ENCODE measurements at places on chromosomes 13 and 19.

DNA sequence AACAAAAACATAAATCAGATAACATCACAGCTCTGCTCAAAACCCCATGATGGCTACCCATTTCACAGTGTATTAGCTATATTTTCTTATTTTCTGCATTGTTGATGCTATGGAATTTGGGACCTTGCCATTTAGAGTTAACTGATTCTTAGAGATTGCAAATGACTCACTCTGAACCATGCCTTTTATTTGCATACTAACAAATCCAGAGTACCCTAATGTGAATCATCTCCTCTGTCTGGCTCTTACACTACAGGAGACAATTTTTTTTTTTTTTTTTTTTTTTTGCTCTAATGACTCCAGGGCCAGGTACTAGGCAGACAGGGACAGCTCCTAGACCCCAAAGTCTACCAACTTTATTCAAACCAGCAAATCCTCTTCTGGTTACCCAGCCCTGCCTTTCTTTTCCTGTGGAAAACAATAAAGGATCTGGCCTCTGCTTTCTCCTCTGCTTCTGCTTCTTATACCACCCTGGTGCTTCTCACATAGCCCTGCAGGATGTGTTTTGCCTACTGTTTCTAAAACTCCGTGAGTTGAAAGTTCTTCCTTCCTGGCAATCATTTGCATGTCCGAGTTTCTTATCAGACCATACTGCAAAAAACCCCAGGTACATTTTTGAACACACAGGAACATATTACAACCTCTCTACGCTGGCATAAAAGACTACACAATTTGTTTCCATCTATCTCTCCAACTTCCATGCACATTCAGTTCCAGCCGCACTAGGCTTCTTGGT lies 10.6 kb upstream of the ZNF460 start:
- DNase-seq: no peak

- DNase-seq: no peak
Measured at GRCh38 chr19:52923778-52924593, 758 bp upstream of the ZNF888 start.

DNA sequence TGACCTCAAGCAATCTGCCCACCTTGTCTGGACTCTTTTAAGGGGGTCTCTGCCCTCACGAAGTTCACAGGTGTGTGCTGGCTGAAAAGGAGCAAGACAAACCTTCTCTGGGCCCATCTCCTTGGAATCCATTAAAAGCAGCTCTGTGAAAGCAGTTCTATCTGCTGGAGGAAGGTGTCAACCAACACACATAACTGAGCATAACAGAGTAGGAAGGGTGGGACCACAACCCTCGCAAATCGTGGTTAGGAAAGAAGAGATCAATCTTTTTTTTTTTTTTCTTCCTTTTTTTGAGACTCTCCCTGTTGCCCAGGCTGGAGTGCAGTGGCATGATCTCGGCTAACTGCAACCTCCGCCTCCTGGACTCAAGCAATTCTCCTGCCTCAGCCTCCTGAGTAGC lies 1.4 kb downstream of the SUGP2 start:
- no peak for DNase-seq

- no peak for DNase-seq
Measured at GRCh38 chr13:112509190-112509589, 78.8 kb downstream of the TUBGCP3 start.

GRCh38 chr13:72757792-72758535 lies 23.7 kb downstream of the DIS3 start:
- no peak for DNase-seq

GRCh38 chr19:20067943-20068342 lies 9.9 kb upstream of the ZNF90 start:
- DNase-seq: no peak

DNA sequence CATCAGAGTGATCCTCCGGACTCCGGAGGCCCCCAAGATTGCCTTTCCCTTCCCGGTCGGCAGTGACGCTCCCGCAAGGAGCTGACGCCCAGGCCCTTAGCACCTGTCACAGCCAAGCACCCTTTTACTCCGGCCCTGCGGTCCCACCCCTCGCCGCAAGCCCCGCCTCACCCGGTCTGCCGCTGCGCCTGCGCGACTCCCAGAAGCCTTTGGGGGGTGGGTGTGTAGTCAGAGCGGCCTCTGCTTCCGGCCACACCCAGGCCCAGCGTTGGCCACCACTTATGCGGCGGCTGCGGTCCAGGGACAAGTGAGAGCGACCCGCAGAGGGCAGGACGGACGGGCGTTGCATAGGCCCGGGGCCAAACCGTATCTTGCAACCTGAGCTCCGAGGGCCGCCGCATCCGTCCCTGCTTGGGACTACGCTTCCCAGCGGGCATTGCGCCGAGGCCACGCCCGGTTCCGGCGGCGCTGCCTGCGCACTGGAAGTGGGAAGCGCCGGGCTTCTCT lies 441 bp upstream of the ZFP28 start:
- DNase-seq: peak; percentile 77

GRCh38 chr13:25394402-25395060 lies 22.8 kb downstream of the ATP8A2 start:
- no peak for DNase-seq
